ENCODE measurements at places on chromosomes 3 and 15.

GRCh38 chr3:15728766-15729165, 69.0 kb downstream of the ANKRD28 start:
- DNase-seq, result no peak

- no peak for DNase-seq
Measured at GRCh38 chr3:69058947-69059224, 6.8 kb upstream of the TMF1 start.

GRCh38 chr3:4950948-4951347, 28.3 kb upstream of the BHLHE40 start:
- DNase-seq, result no peak

DNA sequence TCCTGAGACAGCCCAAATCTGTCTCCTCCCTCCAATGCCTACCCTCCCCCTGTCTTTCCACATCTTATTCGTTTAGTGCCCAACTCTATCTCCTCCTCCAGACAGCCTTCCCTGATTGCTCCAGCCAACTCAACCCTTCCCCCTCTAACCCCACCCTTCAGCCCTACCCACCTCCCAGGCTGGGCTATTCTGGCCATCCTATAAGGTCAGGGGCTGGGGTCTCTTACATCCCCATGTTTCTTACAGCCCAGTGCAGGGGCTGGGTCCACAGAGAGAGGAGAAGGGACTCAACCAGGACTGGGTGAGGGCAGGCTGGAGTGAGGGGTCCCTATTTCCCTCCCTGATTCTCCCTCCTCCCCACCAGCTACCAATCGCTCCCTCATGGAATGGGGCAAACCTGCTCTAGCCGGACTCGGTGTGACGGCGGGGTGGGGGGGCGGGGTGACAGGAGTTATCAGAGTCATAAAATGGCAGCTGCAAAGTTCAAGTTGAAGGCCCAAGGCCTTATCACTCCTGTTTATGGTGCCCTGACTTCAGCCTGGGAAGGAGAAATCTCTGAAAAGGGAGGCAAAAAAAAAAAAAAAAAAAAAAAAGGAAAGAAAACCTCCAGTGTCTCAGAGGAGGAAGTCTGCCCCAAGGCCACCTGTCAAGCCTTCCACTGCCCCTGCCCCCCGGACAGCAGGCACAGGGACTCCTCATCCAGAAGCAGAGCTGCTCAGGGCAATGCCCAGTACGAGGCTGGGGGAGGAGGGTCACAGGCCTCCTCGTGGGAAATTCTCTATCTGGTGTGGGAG, 2.1 kb downstream of the VIPR1 start:
- DNase-seq, result no peak

GRCh38 chr3:15199493-15200105, 6.4 kb upstream of the CAPN7 start:
- no peak for DNase-seq

- DNase-seq, result no peak
Measured at GRCh38 chr3:132325634-132326033, 8.4 kb downstream of the ACP3 start.

DNA sequence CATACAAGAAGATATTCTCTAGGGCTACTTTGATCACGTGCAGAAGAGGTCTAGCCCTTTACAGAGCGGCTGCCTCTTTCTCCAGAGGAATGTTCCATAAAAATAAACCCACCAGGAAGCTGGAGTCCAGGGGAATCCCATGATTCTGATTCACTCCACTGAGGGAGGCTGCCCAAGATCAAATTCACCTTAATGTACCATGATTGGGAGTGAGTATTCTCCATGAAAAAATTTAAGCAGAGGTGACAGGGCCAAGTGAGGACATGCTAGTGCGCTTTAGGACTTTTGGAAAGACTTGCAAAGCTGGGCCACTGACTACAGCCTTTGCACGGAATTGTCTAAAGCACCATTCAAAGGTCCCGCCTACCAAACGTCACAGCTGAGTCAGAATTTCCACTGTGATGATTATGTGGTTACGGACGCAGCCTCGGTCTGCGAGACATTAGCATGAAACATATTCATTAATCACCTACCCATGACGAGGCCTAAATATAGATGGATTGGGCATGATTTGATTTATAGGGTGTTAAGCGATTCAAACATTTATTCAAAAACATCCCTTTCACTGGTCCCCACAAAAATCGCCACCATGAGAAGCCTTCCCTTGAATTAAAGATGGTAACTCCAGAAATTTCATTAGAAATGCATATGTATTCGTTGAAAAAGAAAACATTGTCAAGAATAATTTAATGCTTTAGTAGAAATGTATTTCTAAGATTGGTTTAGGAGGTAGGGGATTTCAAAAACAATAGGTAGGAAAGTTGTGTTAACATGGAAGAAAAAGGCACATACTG, 152.6 kb downstream of the GREM1 start:
- DNase-seq, result no peak

- no peak for DNase-seq
Measured at GRCh38 chr3:117628823-117629291, 919.3 kb downstream of the TUSC7 start.

- no peak for DNase-seq
Measured at GRCh38 chr15:50095938-50096821, 22.9 kb downstream of the ATP8B4 start.

GRCh38 chr3:112119962-112120836, 12.8 kb downstream of the GCSAM start:
- no peak for DNase-seq

DNA sequence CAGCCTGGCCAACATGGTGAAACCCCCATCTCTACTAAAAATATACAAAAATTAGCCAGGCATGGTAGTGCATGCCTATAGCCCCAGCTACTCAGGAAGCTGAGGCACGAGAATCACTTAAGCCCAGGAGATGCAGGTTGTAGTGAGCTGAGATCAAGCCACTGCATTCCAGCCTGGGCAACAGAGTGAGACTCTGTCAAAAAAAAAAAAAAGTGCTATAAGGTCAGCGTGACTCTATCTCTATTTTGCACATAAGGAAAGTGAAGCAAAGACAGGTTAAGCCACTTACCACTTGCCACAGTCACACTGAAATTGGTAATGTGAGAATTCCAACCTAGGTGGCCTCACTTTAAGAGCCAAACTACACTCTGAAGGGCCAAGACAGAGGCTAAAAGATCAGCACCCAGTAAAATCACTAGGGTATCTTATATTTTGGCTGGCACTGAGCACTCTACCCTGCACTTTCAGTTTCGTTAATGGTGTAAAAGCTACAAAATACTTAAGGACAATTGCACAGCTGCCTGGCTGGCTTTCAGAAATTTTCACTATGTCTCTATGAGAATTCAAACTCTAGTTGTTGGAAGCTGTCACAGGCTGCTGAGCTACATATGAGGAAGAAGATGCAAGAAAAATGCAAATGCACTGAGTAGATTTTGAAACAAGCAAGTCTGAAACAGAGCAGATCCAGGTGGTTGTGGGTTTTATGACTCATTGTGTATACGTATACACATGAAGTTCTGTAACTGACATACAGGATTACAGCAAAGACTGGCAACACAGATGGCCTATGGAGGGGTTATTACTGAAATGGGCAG, 32.7 kb downstream of the TRANK1 start:
- DNase-seq, result no peak

DNA sequence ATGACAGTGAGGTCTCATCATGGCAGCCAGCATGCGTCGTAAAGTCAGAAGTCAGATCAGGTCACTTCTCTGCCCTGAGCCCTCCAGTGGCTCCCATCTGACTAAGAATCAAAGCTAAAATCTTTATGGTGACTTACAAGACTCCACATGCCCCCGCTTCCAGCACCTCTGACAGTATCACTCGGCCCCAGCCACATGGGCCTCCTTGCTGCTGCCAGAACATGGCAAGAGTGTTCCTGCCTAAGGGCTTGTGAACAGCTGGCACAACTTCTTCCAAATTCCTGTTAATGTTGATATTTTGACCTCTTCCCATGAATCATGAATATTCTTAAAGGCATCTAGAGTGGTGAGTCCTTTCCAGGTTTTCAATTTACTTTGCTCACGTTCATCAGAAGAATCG, 20.5 kb downstream of the POLR2M start:
- DNase-seq, result no peak

GRCh38 chr15:82828075-82828474, 18.6 kb downstream of the WHAMM start:
- DNase-seq, result no peak

GRCh38 chr3:55826731-55827496, 339.8 kb upstream of the WNT5A start:
- DNase-seq, result no peak

DNA sequence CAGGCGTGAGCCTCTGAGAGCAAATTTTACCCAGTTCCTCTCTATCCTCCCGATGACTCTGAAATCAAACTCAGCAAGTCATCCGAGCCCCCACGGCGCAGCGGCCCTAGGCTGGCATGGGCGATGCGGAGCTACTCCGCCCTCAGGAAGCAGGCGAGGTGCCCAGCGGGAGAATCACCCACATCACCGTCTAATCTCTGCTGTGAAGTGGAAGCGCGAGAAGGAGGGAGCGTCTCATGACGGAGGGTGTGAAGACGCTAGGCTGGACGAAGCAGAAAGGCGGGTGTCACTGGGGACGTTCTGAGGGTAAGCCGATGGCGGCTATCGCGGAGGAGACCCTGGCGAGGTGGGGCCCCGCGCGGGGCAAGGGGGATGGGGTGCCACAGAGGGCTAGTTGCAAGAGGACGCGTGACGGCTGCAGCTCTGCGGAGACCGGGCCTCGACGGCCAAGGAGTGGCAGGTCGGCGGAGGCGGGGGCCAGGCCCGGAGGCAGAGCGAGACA, 9.1 kb upstream of the GNAI2 start:
- no peak for DNase-seq

DNA sequence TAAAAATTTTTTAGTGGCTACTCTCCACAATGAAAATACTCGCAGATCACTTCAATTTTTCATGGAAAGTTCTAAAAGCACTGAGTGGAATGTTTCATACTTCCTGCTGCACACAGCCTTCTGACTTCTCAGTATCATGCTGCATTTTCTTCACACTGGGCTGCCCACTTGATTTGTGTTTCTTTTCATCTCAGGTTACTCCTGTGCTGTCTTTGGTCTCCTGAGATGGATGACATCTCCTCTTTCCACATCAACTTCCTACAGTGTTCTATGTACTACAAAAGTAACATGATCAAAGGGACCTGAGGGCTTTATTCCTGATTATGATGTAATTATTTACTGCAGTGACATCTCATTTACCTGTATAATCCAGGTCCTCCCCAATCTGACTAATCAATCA, 927.7 kb downstream of the ROBO2 start:
- DNase-seq, result no peak

- DNase-seq, result no peak
Measured at GRCh38 chr3:57943525-57944495, 64.4 kb upstream of the FLNB start.

- no peak for DNase-seq
Measured at GRCh38 chr15:80562846-80563245, 132.3 kb upstream of the ABHD17C start.

GRCh38 chr3:178602856-178603255, 66.6 kb downstream of the KCNMB2 start:
- DNase-seq, result no peak

DNA sequence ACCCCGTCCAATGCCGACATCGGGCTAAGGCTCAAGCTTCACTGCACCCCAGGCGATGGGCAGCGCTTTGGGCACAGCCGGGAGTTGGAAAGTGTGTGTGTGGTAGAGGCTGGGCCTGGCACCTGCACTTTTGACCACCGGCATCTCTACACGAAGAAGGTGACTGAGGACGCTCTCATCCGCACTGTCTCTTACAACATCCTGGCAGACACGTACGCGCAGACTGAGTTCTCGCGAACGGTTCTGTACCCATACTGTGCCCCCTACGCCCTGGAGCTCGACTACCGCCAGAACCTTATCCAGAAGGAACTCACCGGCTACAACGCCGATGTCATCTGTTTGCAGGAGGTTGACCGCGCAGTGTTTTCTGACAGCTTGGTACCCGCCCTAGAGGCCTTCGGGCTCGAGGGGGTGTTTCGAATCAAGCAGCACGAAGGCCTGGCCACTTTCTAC, 1.0 kb downstream of the PDE12 start:
- no peak for DNase-seq

DNA sequence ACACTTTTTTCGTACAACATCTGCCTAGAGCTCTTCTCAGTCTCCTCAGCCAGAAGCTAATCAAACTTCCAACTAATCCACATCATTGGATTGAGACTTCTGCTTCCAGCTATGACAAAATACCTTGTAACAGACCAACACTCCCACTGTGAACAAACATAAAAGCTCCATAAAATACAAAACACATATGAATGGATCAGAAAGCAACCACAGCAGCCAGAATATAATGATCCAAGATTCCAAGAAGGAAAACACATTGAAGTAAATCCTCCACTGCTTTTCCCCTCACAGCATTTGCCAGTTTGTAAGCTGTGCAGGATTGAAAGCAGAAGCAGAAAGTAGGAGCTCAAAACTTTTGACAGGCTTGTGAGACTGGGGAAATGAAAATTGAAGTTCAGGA, 863.2 kb downstream of the TUSC7 start:
- no peak for DNase-seq

GRCh38 chr15:92801774-92802464, 98.2 kb upstream of the CHD2 start:
- no peak for DNase-seq

DNA sequence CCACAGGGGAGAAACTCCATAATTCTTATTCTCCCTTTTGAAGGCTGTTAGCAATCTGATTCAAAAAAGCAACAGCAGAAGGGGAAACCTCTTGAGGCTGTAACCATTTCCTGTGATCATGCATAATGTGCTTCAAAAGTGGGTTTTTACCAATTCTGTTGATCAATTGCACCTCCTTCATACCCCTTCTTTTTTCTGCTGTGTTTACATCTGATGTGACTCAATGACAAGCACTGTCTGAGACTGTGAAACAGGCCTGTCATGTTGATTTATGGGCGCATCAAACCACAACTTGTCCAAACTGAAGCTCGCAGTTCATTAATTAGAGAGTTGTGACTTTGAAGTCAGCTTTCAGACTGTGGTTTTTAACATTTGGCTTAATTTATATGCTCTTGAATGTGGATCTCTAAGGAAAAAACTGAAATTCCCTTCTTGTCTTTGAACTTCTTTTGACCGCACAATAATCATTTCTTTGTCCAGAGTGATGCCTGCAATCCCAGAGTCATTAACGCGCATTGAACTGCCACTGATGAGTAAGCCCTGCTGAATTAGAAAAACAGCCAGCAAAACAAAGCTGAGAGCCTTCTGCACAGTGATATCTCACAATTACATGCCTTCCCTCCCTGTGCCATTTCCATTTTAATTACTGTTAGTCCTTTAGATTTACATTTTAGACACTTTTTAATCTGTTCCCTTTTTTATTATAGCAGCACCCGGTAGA, 532.8 kb downstream of the FOXP1 start:
- DNase-seq, result no peak

DNA sequence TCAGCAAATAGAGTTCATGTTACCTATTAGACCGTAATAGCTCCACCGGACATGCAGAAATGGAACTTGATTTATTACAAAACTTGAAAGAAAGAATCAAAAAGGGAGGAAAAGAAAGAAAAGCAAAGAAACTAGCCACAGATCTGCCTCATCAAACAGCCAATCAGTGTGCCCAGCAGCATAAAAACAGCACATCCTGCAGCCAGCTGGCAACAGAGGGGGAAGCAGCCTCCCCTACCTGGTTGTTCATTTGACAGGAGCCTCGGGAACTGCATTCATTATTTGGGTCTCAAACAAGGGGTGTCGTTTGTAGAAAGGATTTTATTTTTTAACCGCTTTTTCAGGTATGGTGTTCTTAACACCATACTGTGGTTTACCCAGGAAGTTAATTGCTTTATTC, 181.5 kb upstream of the TOPAZ1 start:
- DNase-seq, result no peak

Data from activated naive CD8-positive, alpha-beta T cell treated with anti-CD3 and anti-CD28 coated beads, Interleukin-2, amount 50 U/mL, for 16 hours (primary cell).